ENCODE measurements at places on chromosomes 4 and X.
A peak's percentile ranks its signal among the peaks of the same experiment; 100 is the strongest.

GRCh38 chrX:127621780-127622179 lies 430.4 kb downstream of the ACTRT1 start:
- DNase-seq: no peak

DNA sequence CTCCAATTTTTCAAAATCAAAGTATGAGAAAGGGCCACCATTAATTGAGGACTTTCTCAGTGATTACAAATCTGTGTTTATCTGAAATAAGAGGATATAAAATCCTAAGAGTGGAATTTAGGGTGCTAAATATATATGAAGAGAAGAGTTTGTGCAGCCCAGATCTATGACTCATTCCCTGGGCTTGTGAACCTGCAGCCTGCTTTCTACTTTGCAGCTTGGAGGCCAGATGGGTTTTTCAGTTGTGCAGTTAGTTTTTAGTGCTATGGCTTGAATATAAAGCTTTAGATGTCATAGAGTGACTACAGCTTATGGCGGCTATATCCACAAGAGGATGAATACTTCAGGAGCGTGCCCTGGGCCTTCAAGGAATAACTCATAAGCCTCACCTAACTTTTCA lies 1391.1 kb downstream of the FSTL5 start:
- no peak for DNase-seq

DNA sequence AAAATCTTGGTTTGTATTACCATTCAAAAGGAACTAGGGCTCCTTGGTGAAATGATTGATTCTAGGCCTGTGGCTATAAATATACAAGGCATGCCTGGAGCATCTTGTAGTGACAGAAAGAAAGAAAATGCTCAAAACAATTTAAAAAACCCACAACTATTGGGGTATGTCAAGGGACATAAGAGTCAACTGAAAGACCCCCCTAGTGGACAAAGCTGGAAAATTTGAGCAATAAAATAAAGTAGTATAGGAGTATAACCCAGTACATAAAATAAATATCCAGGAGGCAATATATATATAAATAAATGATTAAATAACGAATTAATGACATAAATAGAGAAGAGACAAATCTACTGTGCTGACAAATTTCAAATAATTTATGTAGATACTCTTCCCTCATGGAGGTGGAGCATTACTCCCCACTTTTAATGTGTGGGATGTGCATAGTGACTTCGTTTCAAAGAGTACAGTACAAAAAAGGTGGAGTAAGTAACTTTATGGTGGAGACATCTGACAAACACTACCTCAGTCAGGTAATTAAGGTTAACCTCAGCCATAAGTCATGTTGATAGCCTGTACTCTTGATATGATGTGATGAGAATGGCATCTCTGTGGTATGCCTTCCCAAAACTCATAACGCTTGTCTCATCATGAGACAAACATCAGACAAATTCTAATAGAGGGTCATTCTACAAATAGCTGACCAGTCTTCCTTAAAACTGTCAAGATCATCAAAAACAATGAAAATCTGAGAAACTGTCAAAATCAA lies 185.0 kb upstream of the GLRA2 start:
- DNase-seq: no peak

DNA sequence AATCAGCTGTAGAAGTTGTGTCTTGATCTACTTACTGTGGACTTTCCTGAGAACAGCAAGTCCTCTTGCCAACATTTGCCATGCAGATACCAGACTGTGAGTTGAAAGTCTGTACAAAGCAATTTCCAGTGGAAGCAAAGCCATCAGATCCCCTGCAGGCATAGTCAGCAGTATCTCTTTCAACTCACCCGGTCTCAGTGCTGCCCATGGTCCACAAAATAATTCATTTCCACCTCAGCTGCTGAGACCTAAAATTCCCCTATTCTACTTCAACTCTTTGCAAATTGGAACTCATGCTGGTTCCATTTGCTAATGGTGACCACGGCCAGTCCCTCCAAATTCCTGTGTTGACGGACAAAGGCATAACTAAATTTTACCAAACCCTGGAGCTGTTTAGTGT lies 46.0 kb upstream of the RPL34 start:
- DNase-seq: no peak

DNA sequence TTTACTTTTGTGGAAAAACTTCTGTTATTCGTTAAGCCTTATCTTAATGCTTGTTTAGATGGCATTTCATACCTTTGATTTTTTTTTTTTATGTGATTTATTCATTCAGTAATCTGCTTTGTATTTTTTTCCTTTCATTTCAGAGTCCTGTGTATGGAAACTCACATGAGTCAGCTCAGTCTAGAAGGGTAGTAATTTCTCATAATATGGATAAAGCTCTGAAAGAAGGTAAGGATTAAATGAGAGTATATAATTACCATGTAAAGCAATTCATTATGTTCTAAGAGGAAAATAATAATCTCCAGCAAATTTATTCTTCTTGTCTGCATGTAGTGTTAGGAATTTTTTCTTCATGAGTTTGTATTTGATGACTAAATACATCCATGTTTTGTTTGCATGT lies 37.8 kb downstream of the SNX25 start:
- no peak for DNase-seq

DNA sequence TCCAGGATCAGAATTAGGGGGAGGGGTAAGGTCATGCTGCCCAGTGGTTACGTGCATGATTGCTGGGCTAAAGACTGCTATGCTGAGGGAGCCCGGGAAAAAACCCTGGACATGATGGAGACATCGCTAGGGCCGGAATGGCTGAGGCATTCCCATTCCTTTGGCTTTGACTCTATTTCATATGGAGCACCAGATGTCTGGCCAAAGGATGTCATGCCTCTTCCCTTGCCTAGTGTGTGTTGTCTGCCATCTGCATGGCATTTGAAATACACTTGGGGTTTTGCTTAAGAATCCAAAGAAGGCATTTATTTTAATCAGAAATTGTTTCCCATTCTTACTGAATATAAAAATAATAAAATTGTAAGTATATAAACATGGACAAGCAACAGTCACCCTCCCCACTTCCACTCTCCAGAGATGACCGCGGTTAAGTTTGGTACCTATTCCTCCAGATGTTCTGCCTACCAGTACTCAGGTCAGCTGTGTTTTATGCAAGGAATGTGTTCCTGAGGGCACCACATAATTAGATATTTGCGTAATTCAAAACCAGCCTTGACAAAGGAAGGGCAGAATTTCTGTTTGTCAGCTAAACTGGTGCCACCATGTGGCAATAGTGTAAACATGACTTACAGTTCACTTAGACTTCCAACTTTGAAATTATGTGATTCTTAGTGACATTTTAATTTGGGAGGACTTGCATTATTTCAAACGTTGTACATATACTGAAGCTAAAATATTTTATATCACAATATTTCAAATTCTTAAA lies 105.9 kb downstream of the CT47B1 start:
- no peak for DNase-seq

DNA sequence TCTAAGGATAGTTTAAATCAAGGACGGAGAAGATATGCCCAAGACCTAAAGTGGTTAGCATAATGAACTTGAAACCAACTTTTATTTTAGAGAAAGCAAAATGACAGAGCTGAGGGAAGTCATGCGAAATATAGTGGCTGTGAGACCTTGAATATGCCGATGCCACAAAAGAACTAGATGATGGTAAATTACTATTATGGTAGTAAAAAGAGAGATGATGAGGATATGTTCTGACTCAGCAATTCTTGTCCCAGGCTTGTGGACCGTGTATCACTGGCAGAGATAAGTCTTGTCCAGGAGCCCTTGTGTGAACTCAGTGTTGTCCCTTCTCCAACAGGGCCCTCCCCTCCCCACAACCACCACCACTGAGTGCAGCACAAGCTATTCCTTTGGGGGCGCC lies 1605.6 kb upstream of the TENM3 start:
- DNase-seq: no peak

DNA sequence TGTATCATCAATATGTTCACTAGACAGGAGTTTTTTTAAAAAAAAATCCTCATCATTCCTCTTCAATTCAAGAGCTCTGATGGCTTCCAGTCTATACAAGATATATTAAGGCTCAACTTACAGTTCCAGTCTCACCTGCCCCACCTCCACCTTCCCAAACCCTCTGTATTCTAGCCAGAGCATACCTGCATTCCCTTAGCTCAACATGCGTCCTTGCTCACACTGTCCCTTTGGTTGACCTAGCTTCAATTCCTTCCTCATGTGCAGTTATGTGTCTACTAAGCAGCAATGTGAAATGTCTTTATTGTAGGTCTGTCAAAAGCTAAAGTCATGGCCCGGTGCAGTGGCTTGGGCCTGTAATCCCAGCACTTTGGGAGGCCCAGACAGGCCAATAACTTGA lies 10.8 kb downstream of the DHX15 start:
- DNase-seq: no peak

GRCh38 chr4:113355550-113356371 lies 306.3 kb downstream of the ANK2 start:
- DNase-seq: peak; percentile 72

DNA sequence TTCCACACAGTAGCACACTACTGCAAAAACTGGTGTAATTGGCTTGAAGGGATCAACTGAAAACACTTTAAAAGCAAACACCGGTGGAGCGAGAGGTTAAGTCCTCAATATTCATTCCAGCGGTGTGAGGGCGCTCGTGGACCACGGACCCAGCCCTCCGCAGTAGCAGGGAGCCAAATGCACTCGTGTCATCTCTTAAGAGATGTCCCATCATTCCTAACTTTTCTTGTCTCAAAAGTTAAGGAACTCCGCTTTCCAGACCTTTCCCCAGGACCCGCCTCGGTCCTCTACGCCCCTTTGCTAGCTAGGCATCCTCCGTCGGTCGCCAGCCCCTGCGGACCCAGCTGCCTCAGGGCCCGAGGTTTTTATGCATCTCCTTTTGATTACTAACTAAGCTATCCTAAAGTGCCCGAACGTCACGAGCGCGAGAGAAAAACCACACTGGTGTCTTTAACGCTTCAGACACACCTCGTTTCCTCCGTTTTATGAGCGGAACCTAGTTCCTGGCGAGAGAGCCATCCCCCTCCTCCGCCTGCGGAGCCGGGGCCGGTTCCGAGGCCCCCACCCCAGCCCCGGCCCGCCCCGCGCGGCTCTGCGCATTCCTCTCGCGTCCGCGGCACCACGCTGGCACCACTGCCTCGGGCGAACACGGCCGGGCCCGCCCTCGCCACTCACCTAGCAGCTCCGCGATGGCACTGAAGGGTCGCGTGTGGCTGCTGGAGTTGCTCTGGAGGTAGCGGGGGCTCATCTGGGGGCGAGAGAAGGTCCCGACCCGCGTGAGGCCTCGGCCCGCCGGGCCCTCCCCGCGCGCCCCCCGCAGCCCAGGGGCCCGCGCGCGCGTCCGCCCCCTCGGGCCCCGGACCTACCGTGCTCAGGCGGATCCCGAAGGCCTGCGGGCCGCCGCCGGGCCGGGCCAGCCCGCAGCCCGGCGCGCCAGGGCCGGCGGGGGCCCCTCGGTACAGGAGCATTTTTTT lies 723 bp downstream of the MORC4 start:
- DNase-seq: no peak

DNA sequence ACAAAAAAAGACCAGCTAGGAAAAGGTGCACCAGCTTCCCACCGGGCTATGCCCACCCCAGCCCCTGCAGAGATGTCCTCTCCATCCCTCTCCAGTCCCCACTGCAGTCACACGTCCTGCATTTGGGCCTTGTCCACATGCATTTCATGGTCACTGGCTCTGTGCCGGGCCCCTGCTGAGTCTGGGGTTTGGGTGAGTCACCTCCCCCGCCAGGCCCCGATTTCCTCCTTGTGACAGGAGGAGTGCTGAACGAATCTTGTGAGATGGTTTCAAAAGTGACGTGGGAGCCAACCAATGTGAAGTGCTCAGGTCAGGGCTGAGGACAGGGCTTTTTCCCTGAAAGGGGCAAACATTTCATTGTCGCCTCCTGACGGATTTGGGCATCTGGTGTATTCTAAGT lies 7.1 kb downstream of the CPZ start:
- DNase-seq: no peak

Measured in keratinocyte (primary cell).